ENCODE measurements at places on chromosomes 11 and 22.

DNA sequence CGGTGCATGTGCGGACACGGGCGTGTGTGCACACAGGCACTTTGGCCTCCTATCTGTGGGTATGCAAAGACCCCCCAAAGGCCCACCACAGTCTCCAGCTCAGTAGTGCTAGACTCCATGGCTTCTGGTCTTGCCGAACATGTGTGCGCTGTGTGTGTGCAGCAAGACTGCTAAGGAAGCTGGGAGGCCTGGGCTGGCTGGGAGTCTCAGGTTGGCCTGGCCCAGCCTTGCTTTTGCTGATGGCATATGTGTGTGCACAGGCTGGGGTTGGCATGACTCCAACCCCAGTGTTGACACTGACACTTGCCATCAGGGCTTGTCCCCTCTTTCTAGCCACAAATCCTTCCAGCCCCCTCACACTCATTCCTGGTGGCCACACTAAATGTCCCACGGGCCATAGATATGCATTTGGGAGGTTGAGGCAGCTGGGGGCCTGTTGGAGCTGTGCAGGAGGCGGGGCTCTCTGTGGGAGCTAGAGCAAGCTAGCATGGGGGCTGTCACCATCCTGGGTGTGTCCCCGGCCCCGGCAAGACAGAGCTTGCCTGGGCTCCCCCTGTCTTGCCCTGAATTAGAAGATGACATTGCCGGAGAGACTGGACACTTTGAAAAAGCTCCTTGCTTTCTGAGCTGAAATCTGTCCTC lies 60.9 kb upstream of the NECTIN1 start:
- no peak for DNase-seq

- no peak for DNase-seq
These were observed 20.3 kb upstream of the ZC3H12C start for GRCh38 chr11:110072930-110073329.

DNA sequence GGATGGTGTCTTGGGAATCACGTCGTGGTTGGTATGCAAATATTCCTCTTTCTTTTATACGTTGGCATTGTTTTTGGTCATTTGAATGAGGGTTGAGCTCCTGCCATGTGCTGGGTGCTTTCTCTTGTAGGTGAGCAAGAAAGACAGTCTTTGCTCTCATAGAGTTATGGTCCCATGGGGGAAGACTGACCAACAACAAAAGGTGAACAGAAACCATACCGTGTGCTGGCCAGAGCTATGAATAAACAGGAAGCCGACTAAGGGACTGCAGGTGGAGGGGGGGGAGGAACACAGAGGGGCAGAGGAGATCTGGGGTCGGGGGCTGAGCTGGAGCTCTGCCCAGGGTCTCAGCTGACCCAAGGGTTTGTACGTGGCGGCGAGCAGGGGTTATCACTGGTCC lies 245.3 kb downstream of the CTTN start:
- DNase-seq: no peak

- DNase-seq: no peak
These were observed 65.6 kb downstream of the PPFIBP2 start for GRCh38 chr11:7579361-7579791.

DNA sequence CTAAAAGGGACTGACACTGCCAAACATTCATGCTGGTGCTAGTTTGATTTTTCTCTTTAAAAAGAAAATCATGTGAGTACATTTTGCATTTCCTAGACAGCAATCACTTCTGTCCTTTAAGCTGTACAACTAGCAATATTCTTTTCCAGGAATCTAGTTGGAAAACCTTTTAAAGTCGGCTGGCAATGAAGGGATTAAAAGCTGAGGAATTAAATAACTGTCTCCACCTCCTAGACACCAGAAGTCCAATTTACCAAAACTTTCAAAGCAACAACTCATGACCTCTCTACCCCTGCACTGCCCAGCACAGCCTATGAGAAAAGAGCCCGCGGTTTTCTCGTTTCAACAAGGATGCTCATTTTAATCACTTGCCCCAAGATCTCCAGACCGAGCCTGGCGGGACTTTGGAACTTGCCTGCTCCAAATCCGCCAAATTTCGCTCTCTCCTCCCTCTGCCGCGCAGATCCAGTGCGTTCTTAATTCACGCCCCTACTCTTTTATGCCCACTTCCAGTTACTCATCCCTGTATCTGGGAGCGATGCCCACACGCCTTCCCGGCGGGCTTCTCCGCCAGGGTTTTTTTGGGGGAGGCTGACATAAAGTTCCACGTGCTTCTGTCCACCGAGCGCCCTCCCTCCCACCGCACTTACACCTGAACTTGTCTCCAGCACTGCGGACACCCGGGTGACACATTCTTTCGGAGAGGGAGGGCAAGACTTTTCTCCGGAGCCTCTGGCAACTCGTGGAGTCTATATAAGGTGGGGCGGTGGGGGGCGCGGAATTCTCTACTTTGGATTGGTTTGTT lies 2.5 kb downstream of the MPPED2 start:
- DNase-seq: no peak

DNA sequence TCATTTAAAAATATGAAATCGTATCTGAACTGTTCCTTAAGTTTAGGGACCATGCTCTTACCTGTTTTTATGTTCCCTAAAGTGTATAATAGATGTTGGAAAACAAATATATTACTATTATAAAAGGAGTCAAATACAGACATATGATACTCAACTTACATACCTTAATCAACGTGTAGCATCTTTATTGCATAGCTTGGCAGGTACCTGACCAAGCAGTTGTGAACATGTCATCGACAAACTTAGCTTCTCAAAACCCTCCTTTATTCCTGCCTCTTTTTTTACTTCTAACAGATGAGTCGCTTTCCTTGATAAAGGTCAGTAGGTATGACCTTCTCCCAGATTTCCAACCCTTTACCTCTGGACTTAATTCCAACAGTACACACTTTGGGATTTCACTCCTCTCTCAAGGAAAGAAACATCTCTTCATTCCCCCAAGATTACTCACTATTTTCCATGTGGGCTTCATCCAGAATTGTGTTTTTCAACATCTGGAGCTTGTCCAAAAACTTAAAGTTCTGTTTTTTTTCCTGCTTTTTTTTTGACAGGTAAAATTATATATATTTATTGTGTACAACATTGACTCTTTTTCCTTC lies 11.9 kb downstream of the HIPK3 start:
- DNase-seq: no peak

- no peak for DNase-seq
These were observed 1.4 kb downstream of the MYOD1 start for GRCh38 chr11:17720796-17721171.
